Left ventricle myocardium inferior (tissue), 1 donor: ENCODE measurements at places on chromosomes 6 and 20.

GRCh38 chr6:5547556-5547955 lies 286.2 kb downstream of the FARS2 start:
- no peak overlapping the region for H3K27ac ChIP-seq
- peaks cover 24% of the 10 kb centered on the region for H3K36me3 ChIP-seq
- H3K4me3 ChIP-seq = no peak overlapping the region
- no peaks in the 10 kb centered on the region for H3K27me3 ChIP-seq

GRCh38 chr20:45336530-45337366 lies 11.5 kb downstream of the SDC4 start:
- H3K27me3 ChIP-seq = no peaks in the 10 kb centered on the region
- H3K27ac ChIP-seq = peak overlapping the region; percentile 94
- peak overlapping the region; percentile 38 for H3K4me3 ChIP-seq
- no peak for DNase-seq

GRCh38 chr20:7010527-7010926 lies 243.0 kb downstream of the BMP2 start:
- H3K36me3 ChIP-seq = no peaks in the 10 kb centered on the region
- DNase-seq = no peak

DNA sequence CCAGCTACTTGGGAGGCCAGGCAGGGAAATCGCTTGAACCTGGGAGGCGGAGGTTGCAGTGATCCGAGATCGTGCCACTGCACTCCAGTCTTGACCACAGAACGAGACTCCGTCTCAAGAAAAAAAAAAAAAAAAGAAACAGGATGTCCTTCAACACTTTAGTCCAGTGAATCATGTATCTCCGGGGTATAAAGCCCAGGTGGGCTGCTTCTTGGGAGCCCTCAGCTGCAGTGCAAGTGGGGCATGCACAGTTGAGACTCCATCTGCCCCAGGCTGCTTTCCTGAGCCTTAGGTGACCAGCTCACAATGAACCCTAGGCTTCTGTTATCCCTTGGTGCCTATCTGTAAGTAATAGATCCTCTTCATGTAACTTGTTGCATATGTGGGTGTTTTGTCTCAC lies 187.1 kb upstream of the RNF24 start:
- no peak for DNase-seq
- no peaks in the 10 kb centered on the region for H3K36me3 ChIP-seq
- no peaks in the 10 kb centered on the region for H3K4me1 ChIP-seq
- H3K27me3 ChIP-seq = no peaks in the 10 kb centered on the region
- H3K27ac ChIP-seq = no peak overlapping the region
- no peak overlapping the region for H3K4me3 ChIP-seq

- peaks cover 31% of the 10 kb centered on the region for H3K4me1 ChIP-seq
- no peak overlapping the region for H3K4me3 ChIP-seq
- DNase-seq = no peak
- peaks cover 21% of the 10 kb centered on the region for H3K36me3 ChIP-seq
- no peaks in the 10 kb centered on the region for H3K27me3 ChIP-seq
- H3K27ac ChIP-seq = no peak overlapping the region
These were observed 238.3 kb downstream of the ATXN1 start for GRCh38 chr6:16522937-16523336.

GRCh38 chr6:155383913-155384312 lies 69.6 kb upstream of the TFB1M start:
- DNase-seq = no peak
- no peaks in the 10 kb centered on the region for H3K27me3 ChIP-seq
- no peaks in the 10 kb centered on the region for H3K36me3 ChIP-seq

GRCh38 chr20:40493071-40493470 lies 196.0 kb downstream of the MAFB start:
- DNase-seq = peak; percentile 49
- no peaks in the 10 kb centered on the region for H3K4me1 ChIP-seq
- H3K36me3 ChIP-seq = no peaks in the 10 kb centered on the region
- peaks cover 1% of the 10 kb centered on the region for H3K27me3 ChIP-seq
- no peak overlapping the region for H3K4me3 ChIP-seq

- H3K27ac ChIP-seq = no peak overlapping the region
- DNase-seq = no peak
- peaks cover 9% of the 10 kb centered on the region for H3K4me1 ChIP-seq
- peak overlapping the region; percentile 48 for H3K4me3 ChIP-seq
- H3K36me3 ChIP-seq = peaks cover 20% of the 10 kb centered on the region
These were observed 845 bp upstream of the ANKRD60 start for GRCh38 chr20:58229198-58229798.

- peak overlapping the region; percentile 80 for H3K4me3 ChIP-seq
- no peak overlapping the region for H3K27ac ChIP-seq
- H3K27me3 ChIP-seq = peaks cover 67% of the 10 kb centered on the region
- no peak for DNase-seq
- peaks cover 27% of the 10 kb centered on the region for H3K4me1 ChIP-seq
- H3K36me3 ChIP-seq = no peaks in the 10 kb centered on the region
These were observed 1.7 kb downstream of the SLC4A11 start for GRCh38 chr20:3237011-3237957.

DNA sequence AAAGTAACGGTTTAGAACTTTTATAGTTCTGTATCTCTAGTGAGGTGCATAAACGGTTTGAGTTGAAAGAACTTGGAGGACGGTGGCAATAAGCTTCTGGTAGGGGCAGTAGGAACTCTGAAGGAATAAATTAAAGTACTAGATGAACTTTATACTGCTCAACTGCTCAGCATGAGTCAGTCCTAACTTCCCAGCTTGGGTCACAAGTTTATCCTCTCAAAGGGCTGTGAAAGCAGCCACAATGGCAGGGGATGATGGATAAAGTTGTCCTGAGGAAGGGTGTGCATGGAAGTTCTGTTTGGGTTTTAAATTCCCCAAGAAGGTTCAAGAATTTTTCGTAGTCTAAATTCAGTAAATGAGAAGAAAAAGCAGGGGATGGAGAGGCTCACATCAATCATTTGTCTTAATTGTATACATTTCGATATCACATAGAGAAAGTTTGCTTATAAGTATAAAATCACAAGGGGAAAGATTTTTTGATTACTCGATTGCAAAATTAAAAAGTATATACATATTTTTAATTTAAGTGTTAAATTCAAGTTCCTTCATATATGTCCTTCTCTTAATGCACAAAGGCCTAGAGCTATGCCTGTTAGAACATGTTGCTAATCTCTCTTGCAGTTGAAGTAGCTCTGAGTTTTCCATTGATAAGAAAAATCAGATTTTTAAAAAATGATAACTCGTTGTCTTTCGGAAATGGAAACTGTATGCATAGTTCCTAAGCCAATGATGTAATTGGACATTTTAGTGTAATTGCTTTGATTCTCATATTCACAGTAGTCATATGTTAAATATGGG lies 55.3 kb upstream of the JAG1 start:
- peaks cover 6% of the 10 kb centered on the region for H3K4me1 ChIP-seq
- no peak overlapping the region for H3K4me3 ChIP-seq
- no peaks in the 10 kb centered on the region for H3K27me3 ChIP-seq
- no peak overlapping the region for H3K27ac ChIP-seq
- H3K36me3 ChIP-seq = no peaks in the 10 kb centered on the region
